ENCODE measurements at places on chromosomes 4 and X.

DNA sequence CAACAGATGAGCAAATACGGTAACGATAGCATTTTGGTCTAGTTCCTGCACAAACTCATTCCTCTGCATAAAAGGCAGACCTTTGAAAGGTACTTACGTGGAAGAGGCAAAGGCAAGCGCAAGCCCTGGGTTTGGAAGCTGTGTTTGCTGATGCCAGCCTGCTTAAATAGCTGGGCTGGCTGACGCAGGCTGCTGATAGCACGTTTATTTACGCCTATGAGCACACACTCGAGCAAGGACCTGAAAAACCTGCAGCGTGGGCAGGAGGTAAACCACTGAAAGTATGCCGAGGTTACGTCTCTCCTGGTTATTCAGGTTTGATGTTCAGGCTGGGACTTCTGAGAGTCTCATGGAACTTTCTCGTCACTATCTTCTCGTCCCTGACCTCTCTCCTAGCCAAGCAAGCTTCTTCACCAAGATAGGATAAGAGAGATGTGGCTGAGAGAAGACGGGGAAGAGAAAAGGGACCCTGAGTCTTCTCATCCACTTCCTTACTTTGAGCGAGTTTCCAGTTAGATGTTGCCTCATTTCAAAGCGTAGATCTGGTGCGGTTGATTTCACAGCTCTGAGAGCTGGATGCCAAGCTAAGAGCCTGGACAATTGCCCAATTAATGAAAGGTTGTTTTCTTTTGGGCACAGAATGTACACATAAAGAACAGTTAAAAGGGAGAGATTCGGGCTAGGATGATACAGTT is at the start of gene HOPX:
Gene HOPX (minus strand): TSS at position 139 of the 695 bp plus-strand sequence. CDS start 23,480 bp downstream, outside the sequence.
- DNase-seq: peak; percentile 7

DNA sequence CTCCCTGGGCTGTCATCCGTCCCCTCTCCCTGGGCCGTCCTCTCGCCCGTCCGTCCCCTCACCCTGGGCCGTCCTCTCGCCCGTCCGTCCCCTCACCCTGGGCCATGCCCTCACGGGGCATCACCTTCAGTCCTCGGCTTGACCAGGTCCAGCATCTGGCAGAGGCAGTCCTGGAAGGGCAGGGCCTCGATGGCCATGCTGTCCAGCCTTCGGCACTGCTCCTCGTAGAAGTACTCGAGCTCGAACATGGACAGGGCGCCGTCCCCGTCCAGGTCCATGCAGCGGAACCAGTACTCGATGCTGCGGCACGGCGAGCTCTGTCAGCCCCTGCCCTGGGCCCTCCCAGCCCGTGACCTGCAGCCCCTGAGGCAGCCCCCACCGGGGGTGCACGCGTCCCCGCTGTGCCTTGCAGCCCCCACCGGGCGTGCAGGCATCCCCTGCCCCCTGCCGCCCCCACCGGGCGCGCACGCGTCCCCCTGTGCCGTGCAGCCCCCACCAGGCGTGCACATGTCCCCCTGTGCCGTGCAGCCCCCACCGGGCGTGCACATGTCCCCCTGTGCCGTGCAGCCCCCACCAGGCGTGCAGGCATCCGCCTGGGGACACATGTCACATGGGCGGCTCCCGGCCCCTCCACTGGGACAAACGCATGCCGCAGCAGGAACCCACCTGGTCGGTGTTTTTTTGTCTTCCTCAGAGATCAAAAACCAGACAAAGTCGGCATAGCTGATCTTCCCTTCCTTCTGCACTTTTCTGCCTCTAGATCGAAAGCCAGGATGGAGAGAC is 22.2 kb upstream of the GTPBP6 start:
- DNase-seq: no peak

- DNase-seq: no peak
Measured at GRCh38 chr4:11299016-11299415, 129.7 kb downstream of the HS3ST1 start.

GRCh38 chrX:152641996-152642395 is 4.3 kb downstream of the GABRQ start:
- DNase-seq: no peak

DNA sequence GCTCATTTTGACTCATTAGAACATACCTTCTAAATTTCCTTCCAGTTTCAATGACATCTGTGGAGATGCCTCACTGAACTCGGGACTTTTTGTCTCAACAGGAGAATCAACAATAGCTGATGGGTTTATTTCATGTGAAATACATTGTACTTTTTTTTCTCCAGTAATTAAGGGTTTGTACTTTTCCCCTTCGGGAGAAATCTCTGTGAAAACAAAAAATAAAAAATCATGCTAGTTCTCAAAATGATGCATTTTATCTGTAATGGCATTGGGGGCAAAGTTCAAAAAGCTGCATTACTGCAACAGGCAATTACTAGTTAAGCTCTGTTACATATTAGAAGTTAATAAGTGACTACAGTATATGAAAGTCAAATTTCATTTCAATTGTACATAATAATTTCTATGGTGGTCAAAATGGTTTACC is 167.3 kb upstream of the SH3RF1 start:
- no peak for DNase-seq

DNA sequence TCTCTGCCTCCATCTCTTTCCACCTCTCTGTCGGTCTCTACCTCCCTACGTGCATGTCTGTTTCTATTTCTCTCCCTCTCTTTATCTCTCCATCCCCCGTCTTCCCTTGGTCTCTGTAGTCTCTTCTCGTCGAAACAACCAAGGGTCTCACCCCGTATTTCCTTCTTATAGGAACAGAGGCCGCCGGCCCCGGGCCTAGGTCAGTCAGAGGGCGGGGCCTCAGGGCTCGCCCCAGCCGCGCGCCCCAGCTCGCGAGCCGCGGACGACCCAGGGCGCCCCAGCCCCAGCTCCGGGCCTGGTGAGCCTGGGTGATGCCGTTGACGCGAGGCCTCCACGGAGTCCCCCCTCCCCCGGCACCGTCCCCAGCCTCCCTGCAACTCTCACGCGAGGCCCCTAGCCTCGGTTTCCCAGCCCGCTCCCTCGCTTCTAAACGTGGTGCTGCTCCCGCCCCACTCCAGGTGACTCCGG is 6.6 kb downstream of the TIMM17B start:
- DNase-seq: no peak

DNA sequence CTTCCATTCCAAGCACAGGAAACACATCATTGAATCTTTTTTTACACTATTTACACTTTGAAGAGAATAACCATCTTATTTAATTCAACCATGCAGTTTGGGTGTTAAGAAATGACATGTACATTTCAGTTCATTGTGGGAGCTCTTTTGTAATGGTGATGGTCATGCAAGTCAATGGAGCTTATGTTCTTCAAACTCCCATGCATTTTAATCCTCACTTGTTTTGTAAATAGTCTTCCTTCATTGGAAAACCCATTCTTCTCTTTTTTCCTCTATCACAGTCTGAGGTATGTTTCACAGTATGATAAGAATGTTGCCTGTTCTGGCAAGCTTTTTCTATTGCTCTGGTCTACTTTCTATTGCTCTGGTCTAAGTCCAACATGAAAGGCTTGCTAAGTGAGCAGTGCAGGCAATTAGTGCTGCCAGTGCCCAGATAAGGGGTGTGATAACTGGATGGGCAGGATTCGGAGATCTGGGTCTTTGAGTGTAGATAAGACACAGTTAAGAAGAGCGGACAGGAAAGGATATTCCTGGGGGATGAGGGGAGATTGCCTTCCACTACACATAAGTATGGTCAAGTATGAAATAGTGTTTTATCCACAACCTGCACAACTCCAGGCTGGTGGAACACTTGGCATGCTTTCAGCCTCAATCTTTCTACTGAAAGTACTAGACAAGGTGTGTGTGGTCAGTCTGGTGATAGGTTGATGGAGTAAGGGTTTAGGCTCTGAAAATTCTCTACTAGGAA is 17.1 kb downstream of the AFP start:
- DNase-seq: no peak

- no peak for DNase-seq
Measured at GRCh38 chrX:31589503-31589902, 517.7 kb upstream of the FTHL17 start.

- no peak for DNase-seq
Measured at GRCh38 chrX:77441479-77441878, 5.7 kb upstream of the FGF16 start.

DNA sequence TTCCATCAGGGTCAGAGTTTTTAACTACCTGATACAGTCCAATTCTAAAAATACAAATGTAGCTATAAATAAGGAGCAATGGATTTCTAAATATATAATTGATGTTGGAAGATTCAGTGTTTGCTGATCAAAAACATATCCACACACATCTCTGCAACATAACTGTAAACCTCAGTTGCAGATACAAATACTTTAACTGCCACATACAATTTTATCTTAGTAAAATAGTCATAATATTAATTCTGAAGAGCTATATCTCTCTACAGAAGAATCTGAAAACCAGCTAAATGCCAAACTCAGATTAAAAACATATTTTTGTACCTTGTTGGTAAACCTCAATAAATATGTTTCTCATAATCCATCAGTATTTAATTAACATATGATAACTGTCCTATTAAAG is 674.3 kb upstream of the INTU start:
- no peak for DNase-seq

DNA sequence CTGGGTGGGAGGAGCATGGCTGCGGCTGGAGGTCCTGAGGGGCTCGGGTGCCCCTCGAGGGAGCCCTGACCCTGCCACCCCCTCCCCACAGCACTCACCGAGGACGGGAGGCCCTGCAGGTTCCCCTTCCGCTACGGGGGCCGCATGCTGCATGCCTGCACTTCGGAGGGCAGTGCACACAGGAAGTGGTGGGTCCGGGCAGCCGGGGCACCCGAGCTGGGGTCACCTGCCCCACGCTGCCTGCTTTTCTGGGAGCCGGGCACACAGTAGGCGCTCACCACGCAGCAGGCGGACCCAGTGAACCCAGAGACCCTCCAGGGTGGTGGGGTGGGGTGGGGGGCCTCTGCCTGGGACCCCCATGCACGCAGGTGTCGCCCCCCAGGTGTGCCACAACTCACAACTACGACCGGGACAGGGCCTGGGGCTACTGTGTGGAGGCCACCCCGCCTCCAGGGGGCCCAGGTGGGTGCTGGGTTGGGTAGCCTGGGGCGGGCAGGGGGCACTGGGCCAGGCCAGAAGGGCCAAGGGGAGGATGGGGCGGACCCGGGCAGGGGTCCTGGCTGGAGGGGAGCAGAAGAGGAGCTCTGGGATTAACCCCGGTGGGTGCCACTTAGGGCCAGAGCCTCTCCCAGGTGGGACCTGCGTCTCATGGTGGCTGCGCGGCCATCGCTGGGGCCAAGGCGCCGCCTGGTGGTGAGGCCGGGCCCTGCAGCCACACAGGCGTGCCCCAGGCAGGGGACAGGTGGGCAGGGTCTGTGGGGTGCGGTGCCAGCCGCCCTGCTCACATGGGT is 1.4 kb downstream of the HGFAC start:
- DNase-seq: peak; percentile 16

DNA sequence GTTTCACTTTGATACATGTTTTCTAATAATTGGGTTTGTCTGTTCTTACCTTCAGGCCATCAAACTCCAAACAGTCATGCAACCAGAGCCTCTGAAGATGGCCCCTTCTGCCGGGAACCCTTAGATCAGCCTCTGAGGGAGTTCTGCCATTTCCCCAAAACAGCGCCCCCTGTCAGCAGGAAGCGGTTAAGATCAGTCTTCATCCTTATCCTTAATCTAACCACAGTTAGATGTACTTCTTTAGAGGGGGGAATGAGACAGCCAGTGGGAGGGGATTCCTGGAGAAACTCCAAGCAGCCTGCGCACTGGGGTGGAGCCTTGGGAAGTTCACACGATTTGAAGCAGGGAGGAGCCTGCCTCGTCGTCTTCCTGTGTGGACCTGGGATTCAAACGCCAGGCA is 185.4 kb downstream of the INPP4B start:
- no peak for DNase-seq

DNA sequence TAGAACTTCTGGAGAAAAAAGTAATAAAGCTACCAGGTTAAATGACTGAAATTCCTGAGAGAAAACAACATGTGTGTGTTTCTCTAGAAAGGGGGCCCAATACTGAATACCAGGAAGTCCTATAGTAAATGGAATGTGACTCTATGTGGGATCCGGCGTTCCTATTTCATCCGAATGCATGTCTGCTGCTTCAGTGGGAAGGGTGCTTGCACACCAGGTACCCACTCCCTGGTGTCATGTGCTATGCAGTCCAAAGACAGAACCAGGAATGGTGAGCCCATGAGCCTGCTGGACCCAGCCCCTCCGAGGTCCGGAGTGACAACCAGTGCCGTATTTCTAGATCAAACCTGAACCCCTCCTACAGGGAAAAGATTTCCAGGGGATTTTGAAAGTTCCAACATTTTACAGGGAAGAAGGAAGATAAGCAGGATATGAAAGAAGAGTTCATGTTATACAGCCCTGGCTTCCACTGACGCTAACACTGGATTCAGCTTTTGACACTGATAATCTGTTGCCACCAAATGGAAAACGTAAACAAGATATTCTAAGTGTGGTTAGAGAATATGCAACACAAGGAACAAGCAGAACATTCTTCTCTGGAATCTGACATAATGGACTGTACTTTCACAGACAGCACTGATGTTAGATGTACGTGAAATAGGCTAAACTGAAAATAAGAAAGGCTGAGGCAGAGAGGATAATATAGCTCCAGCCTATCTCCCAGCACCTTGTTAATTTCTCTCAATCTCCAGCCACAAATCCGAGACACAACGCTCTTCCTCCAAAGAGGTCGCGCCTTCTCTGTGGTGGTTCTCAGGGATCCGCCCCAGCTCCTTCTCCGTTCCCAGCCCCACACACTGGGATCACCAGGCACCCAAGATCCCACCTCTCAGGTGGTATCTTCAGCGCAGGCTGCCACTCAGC is 725 bp upstream of the CXCL1 start:
- DNase-seq: no peak

DNA sequence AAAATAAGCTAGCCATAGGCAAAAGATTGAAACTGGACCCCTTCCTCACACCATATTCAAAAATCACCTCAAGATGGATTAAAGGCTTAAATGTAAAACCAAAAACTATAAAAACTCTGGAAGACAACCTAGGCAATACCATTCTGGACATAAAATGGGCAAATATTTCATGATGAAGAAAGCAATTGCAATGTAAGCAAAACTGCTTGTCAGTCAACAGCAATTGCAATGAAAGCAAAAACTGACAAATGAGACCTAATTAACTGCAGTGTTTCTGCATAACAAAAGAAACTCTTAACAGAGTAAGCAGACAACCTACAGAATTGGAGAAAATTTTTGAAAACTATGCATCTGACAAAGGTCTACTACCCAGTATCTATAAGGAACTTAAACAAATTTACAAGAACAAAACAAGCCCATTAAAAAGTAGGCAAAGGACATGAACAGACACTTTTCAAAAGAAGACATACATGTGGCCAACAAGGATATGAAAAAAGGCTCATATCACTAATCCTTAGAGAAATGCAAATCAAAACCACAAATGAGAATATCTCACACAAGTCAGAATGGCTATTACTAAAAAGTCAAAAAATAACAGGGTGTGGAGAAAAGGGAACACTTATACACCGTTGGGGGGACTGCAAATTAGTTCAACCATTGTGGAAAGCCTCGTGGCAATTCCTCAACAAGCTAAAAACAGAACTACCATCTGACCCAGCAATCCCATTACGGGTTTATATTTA is 46.7 kb downstream of the CFAP299 start:
- DNase-seq: no peak

- DNase-seq: no peak
Measured at GRCh38 chr4:42302348-42302747, 94.9 kb upstream of the SHISA3 start.
